ENCODE measurements at places on chromosomes 7 and 10. TPM values are rescaled to one million over a fixed set of nuclear protein-coding genes. Genes with fewer than 3 reads are reported as not detected.

- no peaks in the 10 kb centered on the region for H3K27me3 ChIP-seq
- no peak overlapping the region for H3K27ac ChIP-seq
- H3K4me1 ChIP-seq: no peaks in the 10 kb centered on the region
These were observed 239.6 kb upstream of the ETV1 start for GRCh38 chr7:14229047-14229446.

DNA sequence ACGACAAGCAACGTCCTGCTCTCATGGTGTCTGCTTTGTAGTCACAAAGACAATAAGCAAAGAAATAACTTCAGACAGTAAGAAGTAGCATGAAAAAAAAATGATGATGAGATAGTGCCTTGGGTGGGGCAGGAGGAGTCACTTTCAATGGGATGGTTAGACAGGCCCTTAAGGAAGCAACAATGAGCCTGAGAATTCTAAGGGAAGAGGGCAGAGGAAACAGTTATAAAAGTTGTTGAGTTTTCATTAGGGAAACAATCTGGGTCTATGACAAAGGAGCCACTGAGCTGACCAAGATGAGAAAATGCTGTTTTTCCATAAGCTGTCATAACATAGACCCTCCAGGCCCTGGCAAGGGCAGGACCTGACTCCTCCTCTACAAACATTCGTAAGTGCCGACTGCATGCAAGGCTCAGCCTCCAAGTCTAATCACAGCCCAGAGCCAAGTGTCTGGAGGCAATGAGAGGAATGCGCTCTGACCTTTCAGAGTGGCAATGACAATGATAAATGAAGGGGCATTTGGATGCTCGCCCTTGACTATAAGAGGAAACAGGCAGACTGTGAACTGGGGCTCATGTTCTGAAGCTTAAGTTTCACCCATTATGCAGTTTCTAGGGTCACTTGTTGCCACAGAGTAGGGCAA, 43.7 kb downstream of the PPP1R3C start:
- no peaks in the 10 kb centered on the region for H3K4me1 ChIP-seq
- no peak overlapping the region for H3K4me3 ChIP-seq
- no peak for DNase-seq
- no peak overlapping the region for H3K27ac ChIP-seq
- no peaks in the 10 kb centered on the region for H3K36me3 ChIP-seq

GRCh38 chr10:49486009-49486408, 52.9 kb downstream of the ERCC6 start:
- no peaks in the 10 kb centered on the region for H3K4me1 ChIP-seq
- DNase-seq: no peak
- H3K4me3 ChIP-seq: no peak overlapping the region
- peaks cover 9% of the 10 kb centered on the region for H3K36me3 ChIP-seq

DNA sequence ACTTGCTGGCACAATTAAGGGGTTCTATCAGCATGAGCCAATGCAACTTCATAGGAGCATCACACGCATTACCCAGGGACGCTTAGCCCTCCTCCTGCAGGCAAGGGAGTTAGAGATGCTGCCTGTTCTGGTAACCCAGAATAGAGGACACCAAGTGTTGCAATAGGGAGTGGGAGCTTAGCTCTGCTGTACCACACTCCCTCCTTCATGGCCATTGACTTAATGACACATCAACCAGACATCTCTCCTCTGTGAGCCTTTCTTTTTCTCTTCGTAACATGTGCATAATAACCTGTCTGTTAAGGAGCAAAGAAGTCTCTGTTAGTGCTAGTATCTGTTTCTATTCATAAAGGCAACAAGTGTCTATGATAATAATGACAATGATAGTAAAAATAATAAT, 282.4 kb downstream of the SORCS3 start:
- H3K36me3 ChIP-seq: no peaks in the 10 kb centered on the region
- H3K27me3 ChIP-seq: peaks cover 4% of the 10 kb centered on the region
- H3K4me3 ChIP-seq: no peak overlapping the region
- H3K27ac ChIP-seq: no peak overlapping the region
- no peak for DNase-seq
- H3K4me1 ChIP-seq: no peaks in the 10 kb centered on the region

CPXM2 gene
- 0.33 TPM for total RNA-seq

GRCh38 chr10:63765126-63765525, 243.9 kb downstream of the REEP3 start:
- no peak overlapping the region for H3K27ac ChIP-seq
- peaks cover 24% of the 10 kb centered on the region for H3K4me1 ChIP-seq
- H3K36me3 ChIP-seq: no peaks in the 10 kb centered on the region
- no peak for DNase-seq

- no peak overlapping the region for H3K4me3 ChIP-seq
- no peaks in the 10 kb centered on the region for H3K27me3 ChIP-seq
- no peak overlapping the region for H3K27ac ChIP-seq
- H3K36me3 ChIP-seq: no peaks in the 10 kb centered on the region
- peaks cover 5% of the 10 kb centered on the region for H3K4me1 ChIP-seq
These were observed 59.9 kb downstream of the WDFY4 start for GRCh38 chr10:48744587-48744986.

DNA sequence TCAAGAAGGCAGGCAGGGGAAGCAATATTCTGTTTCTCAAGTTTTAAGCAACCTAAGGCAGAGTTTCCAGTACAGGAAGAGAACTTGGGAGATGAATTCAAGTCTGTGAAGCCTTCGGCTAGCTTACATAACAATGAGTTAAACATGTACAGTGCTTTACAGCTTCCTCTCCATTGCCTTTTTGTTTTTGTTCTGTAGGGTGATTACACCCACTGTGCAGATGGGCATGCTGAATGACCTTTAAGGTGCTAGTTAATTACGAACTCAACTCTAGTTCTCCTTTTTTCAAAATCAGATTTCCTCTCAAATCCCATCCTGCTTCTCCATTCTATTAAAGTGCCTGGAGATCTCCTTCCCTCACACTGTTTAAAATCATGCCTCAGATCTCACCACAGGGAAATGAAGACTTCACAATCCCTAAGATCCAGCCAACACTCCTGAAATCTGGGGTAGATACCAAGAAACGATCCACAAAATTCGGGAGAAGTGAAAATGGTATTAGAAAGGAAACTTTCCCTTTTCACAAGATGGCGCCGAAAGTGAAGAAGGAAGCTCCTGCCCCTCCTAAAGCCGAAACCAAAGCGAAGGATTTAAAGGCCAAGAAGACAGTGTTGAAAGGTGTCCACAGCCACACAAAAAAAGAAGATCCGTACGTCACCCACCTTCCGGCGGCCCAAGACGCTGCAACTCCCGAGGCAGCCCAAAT, 16.8 kb upstream of the MSMB start:
- no peak overlapping the region for H3K4me3 ChIP-seq
- no peak overlapping the region for H3K27ac ChIP-seq
- peaks cover 5% of the 10 kb centered on the region for H3K4me1 ChIP-seq
- no peak for DNase-seq
- H3K27me3 ChIP-seq: peaks cover 3% of the 10 kb centered on the region

TAS2R41 gene
- total RNA-seq: not detected
